ENCODE measurements at places on chromosomes 3 and 15.

DNA sequence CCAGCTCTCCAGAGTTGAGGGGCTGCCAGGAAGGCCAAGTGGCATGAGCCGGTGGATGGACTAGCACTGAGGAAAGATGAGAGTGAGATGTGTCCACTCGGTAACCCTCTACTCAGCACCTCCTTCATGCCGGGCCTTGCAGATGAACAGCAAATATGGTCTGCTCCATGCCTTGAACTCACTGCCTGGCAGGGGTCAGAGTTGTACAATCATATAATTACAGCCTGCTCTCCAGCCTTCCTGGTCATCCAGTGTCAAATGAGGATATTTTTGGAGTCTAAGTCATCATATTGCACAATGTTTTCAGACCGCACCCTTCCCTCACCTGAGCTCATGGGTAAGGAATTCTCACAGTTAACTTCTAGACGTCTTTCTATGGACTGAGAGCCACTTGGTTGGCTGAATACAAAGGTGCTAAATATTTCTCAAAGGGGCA lies 4.9 kb downstream of the MGLL start:
- peak; percentile 78 for DNase-seq

GRCh38 chr3:151316267-151316991 lies at the start of gene GPR87:
GPR87 (minus strand) TSS chr3:151316820; CDS start chr3:151300100, 16,720 bp downstream.
- DNase-seq: no peak

DNA sequence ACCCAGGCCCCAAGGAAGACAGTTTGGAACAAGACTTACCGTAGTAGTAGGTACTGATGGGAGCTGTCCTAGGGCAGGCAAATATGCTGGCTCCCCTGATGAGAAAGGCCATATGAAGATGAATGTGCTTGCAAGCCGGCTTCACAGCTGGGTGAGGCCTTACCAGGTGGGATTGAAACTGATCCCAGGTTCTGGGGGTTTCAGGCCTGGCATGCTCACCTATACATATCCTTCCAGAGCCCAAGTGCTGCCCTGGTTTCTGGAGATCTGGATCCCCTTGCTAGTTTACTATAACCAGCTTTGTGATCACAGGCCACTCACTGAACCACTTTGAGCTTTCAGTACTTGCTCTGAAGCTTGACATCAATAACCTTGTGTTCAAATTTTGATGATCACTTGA lies 274.3 kb downstream of the EPHB1 start:
- no peak for DNase-seq

- no peak for DNase-seq
Observed at GRCh38 chr3:16520970-16521881, 7.7 kb upstream of the RFTN1 start.

GRCh38 chr15:51131596-51132290 lies 37.0 kb upstream of the TNFAIP8L3 start:
- DNase-seq: no peak

GRCh38 chr3:127043041-127043641 lies 60.2 kb downstream of the PLXNA1 start:
- no peak for DNase-seq

DNA sequence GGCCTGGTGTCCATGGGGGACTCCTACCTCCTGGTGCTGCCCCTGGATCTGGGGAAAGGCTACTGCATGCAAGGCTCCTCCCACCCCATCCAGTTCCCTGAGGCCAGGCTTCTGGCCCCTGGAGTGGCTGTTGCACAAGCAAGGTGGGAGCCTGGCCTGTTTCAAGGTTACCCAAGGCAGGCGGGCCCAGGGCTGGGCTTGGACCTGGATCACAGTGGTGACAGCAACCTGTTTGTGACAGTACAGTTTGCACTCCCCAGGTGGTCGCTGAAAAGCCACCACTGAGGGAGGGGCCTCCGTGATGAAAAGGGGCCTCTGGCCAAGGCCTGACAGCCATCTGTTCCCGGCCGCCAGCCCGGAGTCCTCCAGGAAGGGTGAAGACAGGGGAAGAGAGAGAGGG lies 14.4 kb upstream of the KY start:
- DNase-seq: no peak

DNA sequence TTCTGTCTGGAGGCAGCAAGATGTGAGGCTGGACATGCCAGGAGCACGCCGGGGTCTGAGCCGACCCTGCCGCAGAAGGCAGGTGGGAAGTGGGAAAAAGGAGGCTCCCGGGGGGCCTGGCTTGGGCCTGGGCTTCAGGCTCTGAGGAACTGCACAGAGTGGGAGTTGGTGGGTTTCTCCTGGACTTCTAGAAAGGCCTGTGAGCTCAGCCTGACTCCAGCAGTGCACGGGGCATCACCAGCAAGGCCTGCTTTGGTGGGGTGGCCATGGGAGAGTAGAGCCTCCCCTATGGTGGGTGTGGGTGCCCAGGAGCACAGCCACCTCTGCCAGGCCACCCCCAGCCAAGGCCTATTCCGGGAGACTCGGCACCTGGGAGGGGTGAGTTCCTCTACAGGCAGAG lies 18.1 kb upstream of the SLC41A3 start:
- no peak for DNase-seq

- no peak for DNase-seq
Observed at GRCh38 chr3:177523067-177523675, 325.9 kb upstream of the TBL1XR1 start.

DNA sequence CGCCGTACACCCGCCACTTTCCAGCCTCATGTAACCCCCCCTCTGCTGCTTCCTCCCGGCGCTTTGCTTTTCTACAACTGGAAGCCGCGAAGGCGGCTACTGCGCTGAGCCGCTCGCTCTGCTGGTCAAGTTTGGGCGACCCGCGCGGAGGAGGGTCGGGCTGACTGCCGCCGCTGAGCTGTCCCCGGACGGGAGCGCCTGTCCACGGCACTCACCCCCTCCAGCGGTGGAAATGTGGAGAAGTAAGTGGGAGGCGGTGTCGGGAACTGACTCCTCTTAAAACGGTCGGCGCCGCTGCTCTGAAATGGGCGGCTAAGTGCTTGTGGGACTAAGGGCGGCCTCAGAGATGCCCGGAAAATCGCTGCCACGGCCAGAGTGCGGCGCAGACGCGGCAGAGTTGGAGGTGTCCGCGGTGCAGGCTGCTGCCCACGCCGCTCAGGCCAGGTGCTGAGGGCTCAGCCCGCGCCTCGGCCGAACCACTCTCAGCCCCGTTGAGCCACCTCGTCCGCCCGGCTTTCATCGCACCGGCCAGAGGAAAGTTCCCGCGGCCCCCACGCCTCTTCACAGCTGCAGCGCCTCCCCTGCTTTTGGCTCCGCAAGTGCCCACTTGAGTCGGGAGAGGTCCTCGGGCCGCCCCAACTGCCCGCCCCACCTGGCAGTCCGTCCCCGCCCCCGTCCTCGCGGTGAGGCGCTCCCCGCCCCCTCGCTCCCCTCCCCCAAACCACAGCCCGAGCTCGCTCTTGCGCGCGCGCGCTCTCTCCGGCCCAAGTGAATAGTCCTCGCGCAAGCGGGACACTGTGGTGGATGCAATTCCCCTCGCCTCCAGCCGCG lies at the start of gene EPHA6:
TSS of gene EPHA6 (plus strand) at position 775 of the 831 bp plus-strand sequence.
- peak; percentile 48 for DNase-seq

DNA sequence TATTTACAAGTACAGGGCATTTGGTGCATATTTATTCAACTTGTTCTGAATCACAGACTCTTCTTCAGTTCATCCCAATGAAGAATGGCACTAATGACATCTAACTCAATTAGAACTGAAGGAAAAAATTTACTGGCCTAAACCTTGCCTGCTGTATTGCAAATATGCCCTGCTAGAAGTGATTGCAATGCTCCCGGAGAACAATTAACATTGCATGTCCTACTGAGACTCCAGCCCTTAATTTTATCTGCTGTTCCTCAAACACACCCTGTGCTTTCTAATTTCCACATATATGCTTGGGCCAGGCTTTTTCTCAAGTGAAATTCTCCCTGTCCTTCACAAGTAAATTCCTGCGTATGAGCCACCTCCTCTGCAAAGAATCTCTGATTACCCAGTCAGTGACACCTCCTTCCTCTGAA lies 8.3 kb downstream of the ACKR4 start:
- no peak for DNase-seq

DNA sequence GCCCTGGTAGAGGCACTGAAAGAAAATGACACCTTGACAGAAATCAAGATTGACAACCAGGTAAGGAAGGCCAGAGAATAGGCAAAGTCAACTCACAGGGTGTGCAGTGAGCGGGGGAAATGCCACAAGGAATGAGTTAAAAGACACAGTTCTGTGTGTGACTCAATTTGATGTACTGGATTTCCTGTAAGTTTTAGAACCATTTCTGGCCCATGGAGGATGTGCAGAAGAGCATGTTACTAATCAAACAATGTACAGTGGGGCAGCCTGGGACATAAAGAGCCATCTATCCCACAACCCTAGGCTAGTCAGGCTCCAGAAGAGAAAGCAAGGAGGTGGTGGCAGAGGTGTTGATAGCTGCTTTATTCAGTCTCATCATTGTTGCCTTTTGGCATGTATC lies 31.2 kb upstream of the TMOD3 start:
- no peak for DNase-seq

DNA sequence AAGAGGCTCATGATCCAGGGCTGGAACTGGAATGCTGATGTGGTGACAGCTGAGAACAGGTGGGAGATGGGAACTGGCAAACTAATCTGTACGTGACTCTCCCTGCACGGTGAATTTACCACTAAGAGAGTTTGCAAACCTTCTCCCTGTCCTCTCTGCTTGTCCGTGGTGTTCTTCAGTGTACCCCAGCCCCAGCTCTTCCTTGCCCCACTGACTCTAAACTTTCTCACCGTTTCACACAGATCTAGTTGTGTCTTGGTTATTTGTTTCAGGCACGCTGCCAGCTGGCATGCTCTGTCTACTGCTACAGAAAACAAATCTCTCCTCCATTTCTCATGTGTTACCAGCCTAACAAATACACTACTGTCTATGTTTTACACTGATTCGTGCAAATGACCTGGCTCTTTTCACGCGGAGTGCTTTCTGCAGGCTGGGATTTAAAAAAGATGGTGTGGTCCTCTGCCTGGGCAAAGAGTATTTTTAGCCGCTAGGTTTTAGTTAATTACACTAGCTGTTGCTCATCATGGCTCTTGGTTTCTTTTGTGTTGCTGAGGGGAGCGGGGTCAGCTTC lies 192.7 kb upstream of the LRIG1 start:
- DNase-seq: no peak

DNA sequence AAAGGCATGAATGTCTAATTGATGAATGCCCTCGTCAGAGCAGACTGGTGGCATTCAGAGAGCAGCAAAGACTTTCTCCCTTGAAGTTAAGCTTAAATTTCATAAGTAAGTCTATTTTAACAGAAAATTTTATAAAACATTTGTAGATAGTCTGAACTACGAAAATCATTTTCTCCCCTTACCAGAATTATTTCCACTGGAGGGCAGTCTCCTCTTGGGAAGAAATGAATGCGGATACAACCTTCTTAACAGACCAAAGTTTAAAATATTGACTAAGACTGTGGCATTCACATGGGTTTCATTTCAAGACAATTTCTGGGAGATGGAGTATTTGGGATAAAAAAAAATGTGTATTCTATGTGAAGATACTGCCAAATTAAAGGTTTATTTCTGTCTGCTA lies 669.0 kb downstream of the FHIT start:
- DNase-seq: no peak

DNA sequence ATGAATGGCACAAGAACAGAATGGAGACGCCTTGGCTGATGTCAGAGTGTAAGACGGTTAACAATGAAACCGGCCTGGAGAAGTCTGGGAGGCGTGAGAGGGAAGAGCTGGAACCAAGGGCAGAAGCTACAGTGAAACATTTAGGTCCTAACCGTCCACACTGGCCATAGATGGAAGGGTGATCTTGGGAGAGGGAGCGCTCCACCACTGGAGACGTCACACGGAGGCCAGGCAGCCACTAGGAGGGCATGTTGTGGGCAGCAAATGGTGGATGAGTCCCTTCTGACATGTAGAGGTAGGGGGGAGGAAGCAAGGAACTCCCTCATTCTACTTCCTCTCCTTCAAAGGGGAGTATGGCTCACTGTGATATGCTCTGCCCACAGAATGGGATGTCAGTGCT lies 23.8 kb downstream of the FEM1B start:
- DNase-seq: no peak

DNA sequence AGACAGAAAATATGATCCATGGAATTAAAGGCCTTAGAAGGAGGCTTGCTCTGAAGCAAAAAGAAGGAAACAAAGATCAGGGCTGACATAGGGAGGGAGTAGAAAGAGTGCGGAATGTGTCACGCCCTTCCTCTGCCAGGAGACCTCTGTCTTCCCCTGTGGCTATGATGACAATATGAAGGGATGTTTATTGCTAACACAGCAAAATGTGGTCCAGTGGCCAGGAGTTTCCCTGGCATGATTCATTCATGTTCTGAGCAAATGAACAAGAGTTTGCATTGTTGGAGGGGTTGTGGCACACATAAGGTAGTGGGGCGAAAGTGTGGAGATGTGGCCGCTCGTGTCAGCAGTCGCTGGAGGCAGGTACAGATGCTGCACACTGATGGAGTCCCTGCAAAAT lies 169.4 kb downstream of the SHQ1 start:
- DNase-seq: no peak

GRCh38 chr15:32105258-32106241 lies 75.2 kb downstream of the CHRNA7 start:
- no peak for DNase-seq

DNA sequence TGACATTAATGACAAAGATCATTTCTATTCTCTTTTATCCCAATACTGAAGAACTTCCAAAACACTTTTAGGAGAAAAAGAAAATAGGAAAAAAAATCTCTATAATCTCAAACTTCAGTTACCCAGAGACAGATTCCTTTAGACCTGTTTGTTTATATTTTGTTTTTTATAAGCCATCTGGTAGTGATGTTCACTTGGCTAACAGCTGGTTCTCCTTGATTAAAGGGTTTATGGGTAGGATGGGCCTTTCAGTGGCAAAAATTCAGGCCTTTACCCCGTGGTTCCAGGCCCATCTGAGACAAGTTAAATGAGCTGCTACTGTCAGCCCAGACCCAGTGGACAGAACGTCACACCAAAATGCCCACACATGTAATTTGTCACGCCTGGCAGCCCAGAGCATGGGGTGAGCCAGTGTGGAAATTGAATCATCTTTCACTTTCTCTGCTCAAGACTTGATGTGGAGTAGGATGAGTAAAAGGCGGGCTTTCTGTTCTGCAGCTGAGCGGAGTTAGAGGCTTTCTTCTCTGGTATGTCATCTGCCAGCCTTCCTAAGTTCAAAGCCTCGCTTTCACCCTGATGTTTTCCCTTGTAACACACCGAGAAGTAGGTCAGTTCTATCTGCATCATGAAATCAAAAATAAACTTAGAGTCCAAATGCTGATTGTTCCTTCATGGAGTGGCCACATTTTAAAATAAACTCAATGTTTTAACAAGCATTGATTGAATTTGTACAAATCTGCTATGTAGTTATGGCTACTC lies 62.5 kb upstream of the SKOR1 start:
- peak; percentile 58 for DNase-seq

- DNase-seq: peak; percentile 22
Observed at GRCh38 chr3:193701953-193702635, 109.1 kb downstream of the OPA1 start.

GRCh38 chr3:72344647-72345046 lies 503.6 kb downstream of the SHQ1 start:
- DNase-seq: no peak

GRCh38 chr3:171565481-171566058 lies 105.4 kb upstream of the TNIK start:
- peak; percentile 38 for DNase-seq

GRCh38 chr15:99956022-99956775 lies 223.0 kb upstream of the LYSMD4 start:
- no peak for DNase-seq
